ENCODE measurements at places on chromosomes 2 and 18. TPM values are rescaled to one million over a fixed set of nuclear protein-coding genes. Genes with fewer than 3 reads are reported as not detected.

The SERPINB2 gene
- not detected for total RNA-seq

GRCh38 chr2:100522430-100522829 lies 40.4 kb upstream of the PDCL3 start:
- H3K36me3 ChIP-seq: no peaks in the 10 kb centered on the region
- H3K4me1 ChIP-seq: no peaks in the 10 kb centered on the region
- no peak for DNase-seq
- H3K27ac ChIP-seq: no peak overlapping the region
- no peak overlapping the region for H3K4me3 ChIP-seq

- no peak for DNase-seq
- H3K4me3 ChIP-seq: no peak overlapping the region
- no peaks in the 10 kb centered on the region for H3K27me3 ChIP-seq
- no peaks in the 10 kb centered on the region for H3K4me1 ChIP-seq
- no peaks in the 10 kb centered on the region for H3K36me3 ChIP-seq
Observed at GRCh38 chr2:44744961-44745892, 196.3 kb upstream of the SIX3 start.

The CCDC85A gene
- not detected for total RNA-seq

The SCG2 gene
- total RNA-seq: 0.15 TPM

The EN1 gene
- not detected for total RNA-seq

GRCh38 chr2:205103699-205104098 lies 558.4 kb downstream of the PARD3B start:
- DNase-seq: no peak
- no peak overlapping the region for H3K27ac ChIP-seq
- H3K4me3 ChIP-seq: no peak overlapping the region
- H3K4me1 ChIP-seq: no peaks in the 10 kb centered on the region
- no peaks in the 10 kb centered on the region for H3K36me3 ChIP-seq

- H3K4me1 ChIP-seq: no peaks in the 10 kb centered on the region
- DNase-seq: no peak
- no peaks in the 10 kb centered on the region for H3K36me3 ChIP-seq
- no peaks in the 10 kb centered on the region for H3K27me3 ChIP-seq
- H3K4me3 ChIP-seq: no peak overlapping the region
- H3K27ac ChIP-seq: no peak overlapping the region
Observed at GRCh38 chr2:60320724-60321123, 232.7 kb downstream of the BCL11A start.

The ZNF407 gene
- total RNA-seq: 11.7 TPM

GRCh38 chr2:218262631-218263586 lies 2.1 kb downstream of the GPBAR1 start:
- H3K27me3 ChIP-seq: no peaks in the 10 kb centered on the region
- H3K4me3 ChIP-seq: no peak overlapping the region
- no peak overlapping the region for H3K27ac ChIP-seq
- no peak for DNase-seq

DNA sequence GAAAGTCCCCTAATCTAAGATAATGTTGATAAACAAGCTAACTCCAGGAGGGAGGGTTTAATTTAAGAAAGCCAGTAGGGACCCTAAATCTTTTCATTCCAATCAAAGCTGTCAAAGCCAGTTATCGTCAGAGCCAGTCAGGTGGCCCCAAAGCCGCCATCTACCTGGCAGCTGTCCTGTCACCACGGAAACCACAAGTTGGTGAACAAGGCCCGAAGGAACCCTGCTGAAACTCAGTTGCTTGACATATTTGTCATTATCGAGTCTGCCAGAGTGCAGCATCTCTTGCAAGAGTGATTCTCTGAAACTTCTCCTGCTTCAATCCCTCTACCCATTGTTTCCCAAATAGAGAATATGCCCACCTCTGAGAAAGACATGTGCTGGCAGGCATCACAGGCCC lies 30.8 kb upstream of the POLE4 start:
- peaks cover 8% of the 10 kb centered on the region for H3K4me1 ChIP-seq
- no peak overlapping the region for H3K4me3 ChIP-seq
- peaks cover 19% of the 10 kb centered on the region for H3K36me3 ChIP-seq
- H3K27me3 ChIP-seq: no peaks in the 10 kb centered on the region
- H3K27ac ChIP-seq: no peak overlapping the region

The REG3A gene
- not detected for total RNA-seq

GRCh38 chr2:150599889-150600288 lies 112.4 kb upstream of the RND3 start:
- H3K36me3 ChIP-seq: no peaks in the 10 kb centered on the region
- no peak for DNase-seq
- H3K27ac ChIP-seq: no peak overlapping the region
- H3K4me3 ChIP-seq: no peak overlapping the region
- H3K27me3 ChIP-seq: no peaks in the 10 kb centered on the region

The TCF7L1 gene
- 0.08 TPM for total RNA-seq

DNA sequence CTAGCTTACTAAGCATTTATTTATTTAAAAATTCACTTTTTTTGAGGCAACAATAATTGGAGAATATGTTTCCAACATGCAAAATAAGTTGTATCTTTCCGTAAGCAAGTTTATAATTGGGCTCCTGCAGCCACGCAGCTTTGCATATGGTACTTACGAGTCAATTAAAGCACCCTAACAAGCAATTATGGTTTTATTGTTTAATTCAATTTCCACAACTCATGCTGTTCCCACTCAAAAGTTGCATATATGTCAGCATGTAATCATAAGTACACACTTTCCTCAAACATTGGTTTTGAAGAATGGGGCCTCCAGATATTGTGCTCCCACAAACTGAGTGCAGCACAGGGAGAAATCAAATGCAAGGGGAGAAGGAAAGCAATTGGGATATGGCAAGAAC lies 585.1 kb upstream of the HNMT start:
- no peaks in the 10 kb centered on the region for H3K27me3 ChIP-seq
- H3K4me3 ChIP-seq: no peak overlapping the region
- DNase-seq: no peak
- no peaks in the 10 kb centered on the region for H3K36me3 ChIP-seq
- no peaks in the 10 kb centered on the region for H3K4me1 ChIP-seq

The ABHD1 gene
- total RNA-seq: 0.13 TPM

The CYP26B1 gene
- total RNA-seq: not detected

The NEURL3 gene
- total RNA-seq: 1.0 TPM

DNA sequence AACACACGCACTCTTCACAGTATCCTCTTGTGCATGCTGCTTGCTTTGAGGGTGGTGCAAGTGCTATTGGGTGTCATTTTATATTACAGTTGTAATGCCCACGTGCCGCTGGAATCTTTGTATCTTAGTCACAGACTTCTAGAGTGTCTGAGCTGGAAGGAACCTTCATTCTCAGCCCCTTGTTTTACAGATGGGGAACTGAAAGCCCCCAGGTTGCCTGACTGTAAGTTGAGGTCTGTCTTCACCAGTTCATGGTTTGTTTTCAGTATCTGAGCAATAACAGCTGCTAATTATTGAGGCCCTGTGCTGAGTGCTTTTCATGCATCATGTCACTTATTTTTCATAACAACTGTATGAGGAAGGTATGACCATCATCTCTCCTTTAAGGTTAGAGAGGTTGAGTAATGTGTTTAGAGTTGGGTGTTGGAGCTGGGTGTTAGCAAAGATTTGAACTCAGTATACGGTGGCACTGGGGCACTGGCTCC lies 77.0 kb downstream of the PRKCE start:
- H3K27me3 ChIP-seq: no peaks in the 10 kb centered on the region
- no peak for DNase-seq
- H3K36me3 ChIP-seq: no peaks in the 10 kb centered on the region
- H3K4me1 ChIP-seq: peaks cover 10% of the 10 kb centered on the region
- no peak overlapping the region for H3K27ac ChIP-seq

DNA sequence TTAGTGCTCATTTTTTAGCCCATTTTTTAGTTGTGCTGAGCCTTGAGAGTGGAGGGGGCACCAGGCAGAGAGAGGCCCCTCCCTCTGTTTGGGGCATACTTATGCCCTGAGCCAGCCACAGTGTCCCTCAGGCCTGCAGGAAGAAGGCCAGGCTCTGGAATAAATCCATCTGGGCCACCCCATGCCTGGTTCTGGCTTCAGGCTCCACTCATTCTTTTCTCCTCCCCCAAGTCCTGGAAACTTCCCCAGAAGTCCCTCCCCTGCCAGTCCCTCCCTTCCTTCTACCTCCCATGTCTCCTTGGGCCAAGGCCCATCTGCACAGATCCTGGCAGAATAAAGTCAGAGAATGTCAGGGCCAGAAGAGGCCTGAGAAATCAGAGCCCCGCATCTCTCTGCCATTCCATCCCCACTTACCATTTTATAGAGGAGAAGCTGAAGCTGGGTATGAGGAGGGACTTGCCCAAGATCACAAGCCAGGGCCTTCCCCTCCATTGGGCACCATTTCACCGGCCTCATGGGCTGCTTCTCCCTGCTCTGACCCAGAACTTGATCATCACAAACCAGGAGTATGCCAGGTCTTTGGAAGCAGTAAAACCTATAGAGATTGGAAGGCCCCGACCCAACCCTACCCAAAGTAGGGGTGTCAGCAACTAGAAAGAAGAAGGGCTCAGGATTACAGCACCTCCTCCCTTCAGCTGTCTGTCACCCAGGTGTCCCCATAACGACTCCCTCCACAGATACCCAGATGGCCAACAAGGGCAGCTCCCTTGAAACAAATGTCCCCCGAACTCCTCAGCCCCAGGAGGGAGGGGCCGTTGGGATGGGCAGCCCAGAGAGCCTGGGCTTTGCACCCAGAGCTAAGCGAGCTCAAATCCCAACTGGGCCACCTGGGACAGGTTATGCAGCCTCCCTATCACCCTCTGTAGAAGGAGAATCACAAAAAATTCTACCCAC lies 108.4 kb downstream of the POLR1A start:
- H3K36me3 ChIP-seq: peaks cover 34% of the 10 kb centered on the region
- peak overlapping the region; percentile 91 for H3K27ac ChIP-seq
- H3K27me3 ChIP-seq: no peaks in the 10 kb centered on the region
- no peak overlapping the region for H3K4me3 ChIP-seq
- H3K4me1 ChIP-seq: peaks cover 90% of the 10 kb centered on the region

DNA sequence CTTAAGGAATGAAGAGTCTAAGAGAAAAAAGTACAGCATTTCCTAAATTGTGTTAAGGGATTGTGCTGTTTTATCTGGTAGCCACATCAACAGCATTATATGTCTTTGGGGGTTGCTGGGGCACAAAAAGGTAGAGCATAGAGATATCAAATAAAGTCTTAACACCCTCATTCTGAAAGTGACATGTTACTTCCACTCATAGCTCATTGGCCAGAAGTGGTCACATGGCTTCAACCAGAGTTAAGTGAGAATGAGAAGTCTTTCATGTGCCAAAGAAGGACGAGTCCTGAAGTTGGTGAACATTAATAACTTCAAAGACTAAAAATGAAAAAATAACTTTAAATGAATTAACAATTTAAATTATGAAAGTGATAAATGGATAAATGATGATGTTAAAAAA lies 175.7 kb upstream of the ZEB2 start:
- no peaks in the 10 kb centered on the region for H3K36me3 ChIP-seq
- H3K27me3 ChIP-seq: peaks cover 7% of the 10 kb centered on the region
- no peak for DNase-seq
- no peaks in the 10 kb centered on the region for H3K4me1 ChIP-seq
- H3K4me3 ChIP-seq: no peak overlapping the region

GRCh38 chr18:59238385-59238784 lies 18.4 kb downstream of the GRP start:
- no peak for DNase-seq
- H3K27me3 ChIP-seq: peaks cover 15% of the 10 kb centered on the region
- H3K4me3 ChIP-seq: no peak overlapping the region
- H3K4me1 ChIP-seq: no peaks in the 10 kb centered on the region

The SAG gene
- total RNA-seq: 0.10 TPM

DNA sequence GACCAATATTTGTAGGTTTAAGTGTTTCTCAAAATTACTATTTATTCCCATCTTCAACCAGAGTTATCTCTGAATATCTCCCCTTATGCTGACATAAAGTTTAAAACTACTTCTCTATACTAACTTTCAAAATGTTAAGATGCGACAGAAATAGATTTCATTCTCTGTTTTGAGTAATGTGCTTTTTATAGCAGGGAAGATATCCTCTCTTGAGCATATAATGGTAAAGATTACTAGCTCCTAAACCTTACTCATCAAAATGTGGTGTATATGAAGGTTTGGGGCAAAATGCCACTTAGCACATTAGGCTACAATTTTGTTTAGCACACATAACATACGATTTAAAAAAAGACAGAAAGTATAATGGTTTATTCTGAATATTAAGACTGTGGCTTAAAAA lies 54.4 kb downstream of the CWC22 start:
- H3K4me3 ChIP-seq: no peak overlapping the region
- no peaks in the 10 kb centered on the region for H3K4me1 ChIP-seq
- H3K27ac ChIP-seq: no peak overlapping the region
- H3K36me3 ChIP-seq: peaks cover 56% of the 10 kb centered on the region

DNA sequence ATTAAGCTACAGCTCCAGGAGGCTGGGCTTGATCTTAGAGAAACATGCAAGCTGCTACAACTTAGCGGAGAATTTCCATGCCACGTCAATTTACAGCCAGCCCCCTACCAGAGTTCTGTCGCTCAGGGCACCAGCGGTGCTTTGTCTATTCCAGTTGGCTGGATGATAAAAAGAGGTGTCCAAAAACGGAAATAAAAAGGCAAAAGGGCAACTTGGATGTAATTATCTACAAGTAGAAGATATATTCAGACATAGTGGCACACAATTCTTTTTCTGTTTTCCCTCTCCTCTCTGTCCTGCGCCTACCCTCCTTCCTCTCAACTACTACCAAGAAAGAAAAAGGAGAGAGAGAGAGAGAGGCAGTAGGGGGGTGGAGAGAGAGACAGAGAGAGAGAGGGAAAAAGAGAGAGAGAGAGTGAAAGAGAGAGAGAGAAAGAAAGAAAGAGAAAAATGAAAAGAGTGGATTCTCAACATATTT lies 363 bp upstream of the RFTN2 start:
- no peaks in the 10 kb centered on the region for H3K36me3 ChIP-seq
- H3K4me1 ChIP-seq: no peaks in the 10 kb centered on the region
- H3K27me3 ChIP-seq: peaks cover 27% of the 10 kb centered on the region
- no peak overlapping the region for H3K4me3 ChIP-seq

- no peaks in the 10 kb centered on the region for H3K4me1 ChIP-seq
- H3K36me3 ChIP-seq: peaks cover 2% of the 10 kb centered on the region
- no peak overlapping the region for H3K4me3 ChIP-seq
- H3K27ac ChIP-seq: no peak overlapping the region
- no peak for DNase-seq
Observed at GRCh38 chr2:27795093-27795834, 23.7 kb downstream of the MRPL33 start.

The COBLL1 gene
- total RNA-seq: not detected

The KYNU gene
- not detected for total RNA-seq

GRCh38 chr18:12639990-12640880 lies 17.7 kb downstream of the SPIRE1 start:
- peaks cover 8% of the 10 kb centered on the region for H3K4me1 ChIP-seq
- H3K4me3 ChIP-seq: no peak overlapping the region
- no peaks in the 10 kb centered on the region for H3K36me3 ChIP-seq
- H3K27me3 ChIP-seq: no peaks in the 10 kb centered on the region
- DNase-seq: no peak

DNA sequence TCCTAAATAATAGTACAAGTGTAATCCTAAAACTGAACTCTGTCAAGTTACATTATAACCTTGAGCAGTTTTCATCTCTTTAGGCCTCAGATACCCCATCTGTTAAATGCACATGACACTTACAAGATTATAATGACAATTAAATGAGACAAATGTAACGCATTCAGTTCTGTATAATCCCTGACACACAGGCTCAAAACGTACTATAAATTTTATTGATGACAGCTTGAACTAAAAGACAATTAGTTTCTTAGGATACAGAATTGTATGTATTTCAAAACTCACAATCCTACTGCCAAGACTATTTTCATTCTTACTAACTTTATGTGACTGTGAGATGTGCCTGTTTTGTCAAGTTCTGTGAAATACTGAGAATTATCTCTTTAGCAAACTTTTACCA lies 56.2 kb downstream of the GFPT1 start:
- no peak overlapping the region for H3K4me3 ChIP-seq
- H3K4me1 ChIP-seq: no peaks in the 10 kb centered on the region
- no peak for DNase-seq
- H3K27ac ChIP-seq: no peak overlapping the region
